Stimulated activated CD8-positive, alpha-beta memory T cell treated with anti-CD3 and anti-CD28 coated beads, Interleukin-7, amount 100 ng/mL, for 4 hours (primary cell): ENCODE measurements at places on chromosomes 1 and 21.
A peak's percentile ranks its signal among the peaks of the same experiment; 100 is the strongest.

DNA sequence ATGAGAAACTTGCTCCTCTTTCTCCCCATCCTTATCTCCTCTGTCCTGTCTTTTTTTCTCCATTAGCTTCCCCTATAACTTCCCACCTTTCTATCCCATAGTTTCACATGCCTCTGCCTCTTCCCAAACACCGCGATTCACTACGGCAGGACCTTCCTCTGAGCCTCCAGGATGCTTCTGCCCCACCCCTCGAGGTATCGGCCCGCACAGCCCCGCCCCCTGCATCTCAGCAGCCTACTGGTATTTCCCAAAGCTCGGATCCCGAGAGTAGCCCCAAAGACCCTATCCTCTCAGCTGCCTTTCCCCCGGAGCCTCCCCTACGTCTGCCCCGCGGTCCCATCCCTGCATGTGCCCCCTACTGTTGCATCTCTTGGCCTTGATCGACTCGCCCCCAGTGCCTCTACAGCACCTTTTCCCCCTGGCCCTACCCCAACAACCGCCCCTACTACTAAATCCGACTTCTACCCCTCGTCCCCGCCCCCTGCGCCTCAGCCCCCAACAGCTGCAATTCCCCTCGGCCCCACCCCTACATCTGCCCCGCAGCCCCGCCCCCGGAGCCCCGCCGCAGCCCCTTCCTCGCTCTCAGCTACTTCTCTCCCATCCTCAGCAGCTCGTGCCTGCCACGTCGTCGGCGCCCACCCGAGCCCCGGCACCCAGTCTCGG is 512 bp downstream of the PIAS3 start:
- DNase-seq = peak; percentile 66

GRCh38 chr21:42736646-42737350 is 83.4 kb downstream of the PDE9A start:
- no peak for DNase-seq

DNA sequence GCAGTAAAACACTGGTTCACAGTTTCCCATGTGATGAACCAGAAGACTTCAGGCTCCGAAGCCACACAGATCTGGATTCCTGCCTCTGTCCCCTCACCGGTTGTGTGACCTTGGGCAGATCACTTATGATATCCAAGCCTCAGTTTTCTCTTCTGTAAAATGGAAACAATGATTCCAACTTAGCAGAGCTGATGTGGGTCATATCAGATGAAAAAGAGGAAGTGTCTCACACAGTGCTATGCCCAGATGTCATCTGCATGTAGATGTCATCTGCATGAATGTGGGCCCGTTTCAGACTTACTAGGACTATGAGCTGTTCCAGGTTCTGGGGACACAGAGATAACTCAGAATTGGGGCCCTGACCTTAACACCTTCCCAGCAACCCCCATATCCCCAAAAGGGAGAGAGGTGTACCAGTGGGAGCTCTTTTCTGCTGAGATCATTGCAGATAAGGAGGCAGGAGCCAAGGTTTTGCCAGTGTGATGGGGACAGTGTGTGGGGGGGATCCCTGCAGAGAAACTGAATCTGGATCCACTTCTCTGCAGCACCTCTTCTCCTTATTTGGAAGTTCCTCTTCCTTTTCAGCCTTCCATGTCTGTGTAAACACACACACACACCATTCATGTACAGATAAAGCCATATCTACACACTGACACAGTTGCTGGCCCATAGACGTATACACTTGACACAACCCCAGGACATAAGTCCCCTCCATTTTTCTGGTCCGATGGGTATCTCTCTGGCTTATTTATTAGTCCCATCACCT is 5.0 kb upstream of the ADGRB2 start:
- no peak for DNase-seq

GRCh38 chr21:36069713-36070583 is at the start of gene CBR1:
Gene CBR1 (plus strand): TSS chr21:36070024. CDS start chr21:36070116, 92 bp downstream.
- peak; percentile 85 for DNase-seq

DNA sequence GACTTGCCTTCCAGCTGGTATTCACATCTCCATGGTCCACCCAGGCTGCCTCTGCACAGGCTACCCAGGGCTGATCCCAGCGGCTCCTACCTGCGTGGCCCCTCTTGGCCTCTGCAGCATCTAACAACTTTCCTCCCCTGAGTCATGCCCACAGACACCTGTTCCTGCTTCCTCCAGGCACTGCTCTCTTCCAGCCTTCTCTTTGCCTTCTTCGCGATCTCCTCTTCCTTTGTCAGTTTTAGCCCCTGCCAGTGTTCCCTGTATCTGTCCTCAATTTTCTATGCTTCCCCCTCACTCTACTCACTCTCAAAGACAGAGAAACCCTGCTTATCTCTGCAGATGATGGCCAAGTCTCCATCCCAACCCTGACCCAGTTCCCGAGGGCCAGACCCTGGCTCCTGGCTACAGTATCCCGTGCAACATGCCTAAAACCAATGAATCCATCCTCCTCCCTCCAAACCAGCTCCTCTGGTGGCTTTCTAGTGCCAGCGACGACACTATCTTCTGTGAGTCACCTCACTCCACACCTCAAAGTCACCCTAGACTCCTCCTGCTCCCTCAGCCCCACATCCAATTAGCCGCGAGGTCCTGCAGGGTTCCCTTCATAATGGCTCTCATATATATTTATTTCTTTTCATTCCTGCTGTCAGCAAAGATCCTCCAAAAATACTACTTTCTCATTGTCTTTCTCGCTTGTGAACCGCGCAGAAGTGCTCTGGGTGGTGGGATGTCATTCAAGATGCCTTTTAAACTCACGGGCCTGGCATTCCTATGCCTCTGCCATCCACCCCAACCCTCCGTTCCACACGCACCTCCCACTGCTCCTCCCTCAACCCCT is 259.2 kb downstream of the TOMM20 start:
- DNase-seq = no peak

GRCh38 chr1:207698822-207699483 is 52.9 kb upstream of the CD46 start:
- DNase-seq = no peak

- no peak for DNase-seq
Observed at GRCh38 chr1:91769742-91770141, 116.2 kb downstream of the TGFBR3 start.

DNA sequence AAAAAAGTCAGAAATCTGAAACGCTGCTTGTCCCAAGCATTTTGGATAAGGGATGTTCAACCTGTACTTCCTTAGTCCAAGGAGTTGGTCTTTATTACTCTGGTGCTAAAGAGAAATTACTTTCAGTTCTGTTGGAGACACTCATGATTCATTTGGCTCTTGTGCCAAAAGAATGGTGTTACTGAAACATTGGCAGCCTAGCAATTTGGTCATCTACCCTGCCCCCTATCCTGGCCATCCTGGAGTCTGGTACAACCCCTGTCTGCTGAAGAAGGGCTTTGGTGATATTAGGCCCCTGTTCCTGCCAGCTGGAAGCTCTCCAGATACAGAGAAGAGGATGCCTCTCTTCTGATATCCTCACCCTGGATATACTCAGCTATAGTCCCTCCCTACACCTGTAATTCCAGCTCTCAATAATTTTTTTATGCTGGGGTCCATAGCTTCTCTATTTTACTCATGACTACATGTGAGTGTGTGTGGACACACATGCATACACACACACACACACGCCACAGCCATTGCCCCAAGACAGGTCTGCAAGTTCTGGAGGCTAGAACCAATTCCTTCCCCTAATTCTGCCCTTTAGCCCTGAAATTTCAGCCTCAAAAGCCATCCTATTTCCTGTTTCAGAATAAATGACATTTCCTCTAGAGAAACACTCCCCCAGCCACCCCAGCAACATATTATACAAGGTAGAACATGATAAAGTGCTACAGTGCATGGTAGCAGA is 40.0 kb downstream of the LHX8 start:
- no peak for DNase-seq

GRCh38 chr21:45472445-45473365 is 67.7 kb downstream of the COL18A1 start:
- no peak for DNase-seq
